ENCODE measurements at places on chromosomes 12 and 14. TPM values are rescaled to one million over a fixed set of nuclear protein-coding genes. Genes with fewer than 3 reads are reported as not detected.

DNA sequence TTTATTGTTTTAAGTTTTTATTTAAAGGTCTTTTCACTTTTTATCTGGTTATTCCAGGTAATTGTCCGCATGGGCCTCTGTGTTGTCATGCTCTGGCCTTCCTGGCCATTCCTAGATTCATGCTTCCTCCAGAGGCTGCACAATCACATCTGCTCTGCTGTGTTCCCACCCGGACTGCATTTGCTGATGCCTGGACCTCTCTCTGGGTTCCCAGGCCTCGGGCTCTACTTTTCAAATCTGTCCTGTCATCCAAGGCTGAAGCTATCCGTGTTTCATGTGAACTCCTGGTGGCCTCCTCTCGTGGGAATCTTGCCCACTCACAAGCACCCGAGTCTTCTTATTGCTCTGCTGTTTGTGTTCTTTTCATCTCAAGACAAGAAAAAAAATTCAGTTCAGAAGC is 16.1 kb upstream of the VDR start:
- DNase-seq = no peak

- peak; percentile 54 for DNase-seq
These were observed 21.5 kb upstream of the GNS start for GRCh38 chr12:64780531-64781279.

The MYF6 gene
- not detected for total RNA-seq

DNA sequence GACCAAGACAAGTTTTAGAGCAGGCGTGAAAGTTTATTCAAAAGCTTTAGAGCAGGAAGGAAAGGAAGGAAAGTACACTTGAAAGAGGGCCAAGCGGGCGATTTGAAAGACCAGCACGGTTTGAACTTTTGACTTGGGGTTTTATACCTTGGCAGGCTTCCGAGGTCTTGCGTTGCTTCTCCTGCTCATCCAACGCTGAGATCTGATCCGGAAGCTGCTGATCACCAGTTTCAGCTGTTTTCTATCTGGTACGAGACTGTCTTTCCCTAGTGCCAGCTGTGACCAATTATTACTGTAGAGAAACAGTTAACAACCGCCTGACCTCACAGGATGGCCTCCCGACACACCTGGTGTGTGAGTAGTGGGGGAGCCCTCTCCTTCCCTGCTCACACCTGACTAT is 20.6 kb upstream of the SNRPF start:
- no peak for DNase-seq

GRCh38 chr12:29797565-29798355 is 14.0 kb upstream of the TMTC1 start:
- DNase-seq = no peak

The ACSM4 gene
- total RNA-seq = not detected

- no peak for DNase-seq
These were observed 114.0 kb downstream of the ALX1 start for GRCh38 chr12:85394065-85394464.

DNA sequence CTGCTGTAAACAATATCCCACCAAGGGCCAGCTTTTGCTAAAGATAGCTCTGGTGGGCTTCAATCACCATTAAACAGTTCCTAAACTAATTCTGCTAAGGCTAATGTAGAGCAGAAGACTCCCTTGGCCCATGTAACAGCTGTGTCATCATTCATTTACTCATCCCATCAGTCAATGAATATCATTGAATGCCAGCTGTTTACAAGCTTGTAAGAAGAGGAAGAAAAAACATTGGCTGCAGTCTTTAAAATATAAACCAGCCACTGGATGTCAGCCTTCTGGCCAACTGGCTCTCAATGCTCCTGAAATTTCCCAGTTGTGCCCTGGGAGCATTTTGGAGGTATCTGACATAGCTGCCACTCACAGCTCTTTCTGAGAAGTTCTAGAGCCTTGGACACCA is 18.0 kb upstream of the MAP3K9 start:
- no peak for DNase-seq

- no peak for DNase-seq
These were observed 962.6 kb downstream of the AACS start for GRCh38 chr12:126027825-126028224.

The NINJ2 gene
- total RNA-seq = 1.4 TPM

The CLEC9A gene
- total RNA-seq = not detected

DNA sequence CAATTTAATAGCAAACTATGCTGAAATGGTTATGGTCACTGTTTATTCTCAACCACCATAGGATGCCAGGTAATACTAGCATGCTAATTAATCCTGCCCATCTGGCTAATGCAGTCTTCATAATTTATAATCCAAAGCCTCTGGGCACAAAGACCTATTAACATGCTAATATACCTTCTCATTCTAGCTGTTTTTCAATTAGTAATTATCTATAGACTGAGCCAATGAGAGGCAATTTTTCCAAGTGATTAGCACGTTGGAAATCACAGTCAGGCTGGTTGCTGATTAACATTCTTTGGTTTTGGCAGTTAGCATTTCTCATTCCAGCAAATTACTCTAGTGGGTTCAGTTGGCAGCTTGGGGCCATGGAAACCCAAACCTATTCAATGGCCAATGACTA is 357.2 kb downstream of the SEC23A start:
- no peak for DNase-seq

Data from ovary (tissue), 10 donors.